Stimulated activated CD4-positive, alpha-beta T cell treated with anti-CD3 and anti-CD28 coated beads, Interleukin-2, amount 100 ng/mL, for 48 hours (primary cell): ENCODE measurements at places on chromosomes 16 and 17.

DNA sequence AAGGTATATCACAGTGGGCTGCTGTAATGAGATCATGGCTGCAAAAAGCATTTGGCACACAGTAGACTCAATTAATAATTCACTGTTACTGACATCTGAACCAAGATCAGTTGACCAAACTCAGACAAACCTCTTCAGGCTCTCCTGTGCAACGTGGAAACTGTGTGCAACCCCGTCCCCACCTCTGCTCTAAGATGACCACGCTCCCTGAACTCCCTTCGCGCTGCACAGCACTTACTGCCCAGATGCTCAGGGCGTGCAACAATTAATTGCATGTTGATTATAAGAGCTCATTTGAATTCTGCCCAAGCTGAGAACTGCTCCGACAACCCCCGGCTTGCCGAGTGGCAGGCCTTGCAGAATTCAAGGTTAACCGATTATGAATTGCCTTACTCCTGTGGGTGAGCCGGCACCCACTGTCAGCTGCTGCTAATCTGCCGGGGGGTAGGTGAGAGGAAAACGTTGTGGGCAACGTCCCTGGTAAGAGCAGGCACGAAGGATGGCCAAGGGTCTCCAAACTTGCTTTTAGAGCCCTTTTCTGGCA is 1.3 kb upstream of the GSG1L start:
- DNase-seq: no peak

- no peak for DNase-seq
These were observed 19.2 kb downstream of the FAM234A start for GRCh38 chr16:253833-254232.

DNA sequence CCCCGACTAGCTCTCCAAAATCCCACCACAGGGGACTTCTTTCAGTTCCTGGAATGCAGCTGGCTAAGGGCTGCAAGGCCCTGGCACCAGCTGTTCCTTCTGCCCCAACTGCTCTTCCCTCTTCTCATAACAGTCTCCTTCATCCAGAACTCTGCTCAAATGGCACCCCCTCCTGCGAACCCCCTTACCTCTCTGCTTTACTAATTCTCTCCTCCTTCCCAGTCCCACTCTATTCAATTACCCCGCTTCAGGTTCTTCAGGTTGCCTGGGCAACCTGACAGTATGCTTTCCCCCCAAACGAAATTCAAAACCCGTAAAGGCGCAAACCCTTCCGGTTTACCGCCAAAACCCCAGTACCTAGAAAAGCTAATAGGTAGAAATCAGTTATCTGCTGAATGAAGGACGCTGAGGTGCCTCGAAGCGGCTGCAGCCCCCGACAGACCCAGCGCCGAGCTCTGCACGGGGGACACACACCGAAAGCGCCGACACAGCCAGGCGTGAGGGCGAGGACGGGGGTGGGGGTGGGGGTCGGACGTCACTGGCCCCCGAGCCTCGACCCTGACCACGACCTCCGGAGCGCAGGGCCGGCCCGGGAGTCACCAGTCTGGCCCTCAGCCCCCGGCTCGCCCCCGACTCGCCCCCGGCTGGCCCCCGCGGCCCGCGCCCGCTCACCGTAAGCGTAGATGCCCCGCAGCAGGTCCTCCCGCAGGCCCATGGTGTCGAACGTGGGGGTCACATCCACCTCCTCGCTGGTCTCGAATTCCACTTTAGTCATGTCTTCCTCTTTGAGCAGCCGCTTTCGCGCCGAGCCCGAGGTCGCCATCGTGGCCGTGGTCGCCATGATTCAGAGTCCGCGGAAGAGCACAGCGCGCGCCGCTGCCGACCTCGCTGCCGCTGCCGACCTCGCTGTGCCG is 550 bp downstream of the EIF4A3 start:
- DNase-seq: no peak

DNA sequence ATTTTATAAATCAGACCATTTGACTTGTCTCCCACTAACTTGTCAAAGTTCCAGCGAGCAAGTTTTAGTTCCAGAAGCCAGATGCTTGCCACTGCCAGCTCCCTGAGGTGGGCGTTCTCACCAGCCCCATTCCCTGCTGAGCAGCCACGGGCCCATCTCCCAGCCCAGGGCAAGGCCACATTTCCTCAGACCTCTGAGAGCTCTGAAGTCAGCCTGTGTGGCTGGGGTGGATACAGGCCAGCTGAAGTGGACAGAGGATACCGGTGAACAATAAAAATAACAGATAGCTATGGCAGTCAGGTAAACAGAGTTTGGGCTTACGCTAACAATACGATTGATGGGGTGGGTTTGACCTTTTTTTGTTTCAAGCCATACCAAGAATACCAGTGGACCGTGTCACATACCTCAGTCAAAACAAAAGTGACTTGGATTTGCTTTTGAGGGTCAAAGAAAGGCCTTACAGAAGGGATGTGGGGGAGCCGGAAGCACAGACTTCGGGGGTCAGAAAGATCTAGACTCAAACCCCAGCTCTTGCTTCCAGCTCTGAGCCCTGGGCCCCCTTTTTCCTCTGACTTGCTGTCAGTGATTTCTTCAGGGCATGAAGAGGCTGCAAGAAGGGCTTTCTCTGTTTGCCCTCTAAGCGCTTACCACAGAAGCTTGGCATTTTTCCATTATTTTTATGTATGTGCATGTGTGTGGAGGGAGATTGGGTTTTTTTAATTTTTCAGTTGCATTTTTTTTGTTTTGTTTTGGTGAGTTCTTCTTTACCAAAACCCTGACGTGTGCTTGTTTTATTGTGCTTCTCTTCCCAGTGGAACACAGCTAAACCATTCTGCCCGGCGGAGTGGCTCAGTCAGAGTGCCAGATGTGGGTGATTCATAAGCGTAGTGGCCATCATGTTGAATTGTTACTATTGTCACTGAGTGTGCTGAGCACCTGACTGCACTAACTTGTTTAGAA is 109.9 kb downstream of the GNAO1 start:
- DNase-seq: no peak

- DNase-seq: no peak
These were observed 59.0 kb upstream of the MED9 start for GRCh38 chr17:17417718-17418181.

- no peak for DNase-seq
These were observed 30.2 kb upstream of the CPPED1 start for GRCh38 chr16:12833926-12834325.

GRCh38 chr16:52618753-52619497 is 72.0 kb upstream of the TOX3 start:
- no peak for DNase-seq

GRCh38 chr16:71373073-71373472 is 14.6 kb downstream of the CALB2 start:
- DNase-seq: no peak

DNA sequence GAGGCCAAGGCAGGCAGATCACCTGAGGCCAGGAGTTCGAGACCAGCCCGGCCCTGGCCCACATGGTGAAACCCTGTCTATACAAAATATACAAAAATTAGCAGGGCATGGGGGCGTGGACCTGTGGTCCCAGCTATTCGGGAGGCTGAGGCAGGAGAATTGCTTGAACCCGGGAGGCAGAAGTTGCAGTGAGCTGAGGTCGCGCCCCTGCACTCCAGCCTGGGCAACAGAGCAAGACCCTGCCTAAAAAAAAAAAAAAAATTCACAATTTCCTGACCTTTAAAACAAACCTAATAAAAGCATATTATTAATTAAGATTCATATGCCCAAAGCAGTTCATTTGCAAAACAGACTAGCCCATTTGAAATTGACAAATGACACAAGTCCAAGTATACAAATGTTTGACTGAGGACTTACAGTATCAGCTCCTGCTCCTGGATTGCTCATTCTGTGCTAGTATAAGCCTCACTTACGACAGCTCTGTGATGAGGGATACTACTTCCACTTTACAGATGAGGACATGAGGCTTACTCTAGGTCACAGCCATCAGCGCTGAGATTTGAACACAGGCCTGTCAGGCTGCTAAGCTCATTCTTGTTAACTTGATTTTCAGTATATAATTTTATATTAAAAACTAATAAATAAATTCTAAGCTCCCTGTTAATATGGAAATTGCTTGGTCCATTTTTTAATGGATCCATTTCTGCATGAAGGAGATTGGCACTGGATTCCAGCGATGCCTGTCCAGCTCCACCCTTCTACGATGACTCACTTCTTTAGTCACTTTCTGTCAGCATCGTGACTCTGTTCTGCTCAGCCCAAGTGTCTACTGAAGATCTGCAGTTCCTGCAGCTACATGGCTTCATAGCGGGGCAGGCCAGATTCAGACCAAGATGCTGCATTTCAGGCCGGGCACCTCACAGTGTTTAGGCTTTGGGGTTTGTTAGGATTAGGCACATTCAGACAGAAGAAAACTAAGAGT is 88.2 kb downstream of the WDR59 start:
- DNase-seq: no peak

GRCh38 chr17:22692066-22692805 is 999.9 kb downstream of the KCNJ18 start:
- DNase-seq: no peak

DNA sequence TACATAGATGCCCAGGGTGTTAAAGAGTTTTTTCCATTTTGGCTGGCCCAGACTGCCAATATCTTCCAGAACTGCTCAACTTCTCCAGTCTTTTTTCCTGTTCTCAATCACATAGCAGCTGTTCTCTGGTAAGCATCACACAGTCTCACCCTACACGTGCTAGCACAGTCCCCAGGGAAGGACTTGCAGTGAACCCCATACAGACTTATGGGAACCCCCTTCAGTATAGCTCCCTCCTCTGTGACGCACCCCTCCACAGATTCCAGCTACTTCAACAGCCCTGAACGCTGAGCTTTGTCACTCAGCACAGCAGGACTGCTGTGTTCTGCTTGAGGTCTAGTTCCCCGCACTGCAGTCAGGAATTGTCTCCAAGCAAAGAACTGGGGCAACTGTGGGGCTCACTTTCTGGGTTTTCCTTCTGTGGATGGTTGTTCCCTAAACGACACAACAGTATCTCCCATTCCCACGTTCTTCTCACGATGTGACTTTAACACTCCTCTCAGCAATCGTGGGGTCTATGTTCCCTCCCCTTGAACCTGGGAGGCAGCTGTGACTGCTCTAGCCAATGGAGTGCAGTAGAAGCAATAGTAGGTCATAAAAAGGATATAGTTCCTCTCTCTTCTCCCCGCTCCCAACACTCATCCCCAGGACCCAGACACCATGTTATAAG is 3.6 kb downstream of the MMP28 start:
- DNase-seq: no peak

DNA sequence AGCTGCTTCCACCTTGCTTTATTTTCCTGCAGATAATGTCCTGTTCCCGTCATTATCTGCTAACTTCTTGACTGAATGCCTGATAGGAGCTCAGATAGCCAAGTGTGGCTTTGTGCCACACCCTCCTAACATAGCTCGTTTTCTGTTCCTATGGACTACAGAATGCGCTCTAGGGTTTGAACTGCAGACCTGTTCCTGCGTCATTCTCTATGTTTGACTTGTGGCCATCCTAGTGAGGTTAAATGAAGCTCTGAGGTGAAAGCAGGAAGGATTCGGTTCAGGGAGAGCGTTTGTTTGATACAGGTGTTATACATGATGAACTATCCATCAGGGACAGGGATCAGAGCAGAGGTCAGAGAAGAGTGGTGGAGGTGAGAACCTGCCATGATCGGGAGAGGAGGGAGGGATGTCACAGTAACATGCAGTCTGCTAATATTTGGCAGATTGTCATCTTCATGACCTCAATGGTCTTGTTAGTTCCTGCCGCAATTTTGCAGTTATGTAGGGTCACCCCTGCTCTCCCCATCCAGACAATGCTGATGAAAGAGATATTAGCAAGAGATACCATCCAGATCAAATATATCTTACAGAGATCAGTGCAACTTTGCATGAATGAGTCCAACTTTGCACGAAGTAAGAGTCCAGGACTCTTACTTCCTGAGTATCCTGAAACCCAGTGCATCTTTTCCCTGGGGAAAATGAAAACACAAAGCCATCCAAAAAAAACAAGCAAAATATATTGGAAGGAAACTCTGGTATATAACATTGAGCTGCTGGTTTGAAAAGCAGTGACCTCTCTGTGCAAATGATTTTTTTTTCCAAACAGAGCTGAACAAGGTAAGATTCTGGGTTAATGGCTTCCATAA is 32.8 kb downstream of the MPHOSPH6 start:
- DNase-seq: no peak

GRCh38 chr16:67393788-67394154 is 473 bp upstream of the TPPP3 start:
- no peak for DNase-seq
